ENCODE measurements at places on chromosomes 7 and 10.

DNA sequence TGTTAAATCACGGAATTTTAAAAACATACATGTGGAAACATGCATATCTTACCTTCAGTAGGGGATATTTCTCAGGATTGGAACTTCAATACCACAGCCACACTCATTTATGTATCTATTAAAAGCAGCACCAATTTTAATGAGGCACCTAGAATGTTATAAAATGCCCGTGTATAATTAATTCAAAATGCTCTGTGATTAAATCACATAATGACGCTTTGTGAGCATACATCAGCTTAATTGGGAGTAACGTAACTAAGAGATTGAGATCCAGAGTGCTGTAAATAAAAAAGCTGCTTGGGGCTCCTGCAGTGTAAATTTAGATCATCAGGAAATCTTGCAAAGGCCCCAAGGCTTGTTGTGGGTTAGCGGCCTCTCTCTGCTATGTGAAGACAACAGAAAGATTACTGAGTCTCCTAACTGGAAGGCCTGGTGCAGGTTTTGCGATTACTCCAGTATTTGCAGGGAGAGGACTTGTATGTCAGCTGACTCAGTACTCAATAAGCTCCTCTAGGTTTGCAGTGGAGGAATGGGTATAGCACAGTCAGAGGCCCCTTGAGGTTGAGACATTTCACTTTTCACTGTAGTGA, 195.5 kb upstream of the PHYHIPL start:
- DNase-seq: no peak

GRCh38 chr10:89466599-89467035, 52.2 kb downstream of the IFIT5 start:
- no peak for DNase-seq

DNA sequence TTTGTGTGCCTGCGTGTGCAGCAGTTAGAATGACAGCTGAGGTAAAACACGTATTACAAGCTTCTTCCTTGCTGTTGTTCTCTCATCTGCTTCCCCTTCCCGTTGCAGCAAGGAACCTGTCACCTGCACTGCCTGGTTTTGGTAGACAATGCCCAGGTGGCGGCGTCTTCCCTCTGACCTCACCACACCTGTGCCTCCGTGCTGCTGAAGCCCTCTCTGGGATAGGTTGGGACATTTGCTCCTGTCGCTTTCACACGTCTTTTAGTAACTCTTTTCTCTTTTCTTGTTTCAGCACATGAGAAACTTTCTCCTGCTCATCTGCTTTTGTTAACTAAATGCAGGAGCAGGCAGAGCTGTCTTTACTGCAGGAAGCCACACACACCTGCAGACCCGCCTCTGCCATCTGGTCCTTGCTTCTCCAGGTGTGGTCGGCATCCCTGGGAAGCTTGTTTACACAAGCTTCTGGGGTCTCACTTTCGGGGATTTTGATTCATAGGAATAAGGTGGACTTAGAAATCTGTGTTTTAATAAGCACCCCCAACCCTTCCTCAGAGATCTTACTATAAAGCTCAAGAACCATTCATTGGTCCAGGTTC, 60.7 kb upstream of the EXOC6 start:
- no peak for DNase-seq

GRCh38 chr7:118305671-118306070, 81.2 kb downstream of the ANKRD7 start:
- DNase-seq: no peak

DNA sequence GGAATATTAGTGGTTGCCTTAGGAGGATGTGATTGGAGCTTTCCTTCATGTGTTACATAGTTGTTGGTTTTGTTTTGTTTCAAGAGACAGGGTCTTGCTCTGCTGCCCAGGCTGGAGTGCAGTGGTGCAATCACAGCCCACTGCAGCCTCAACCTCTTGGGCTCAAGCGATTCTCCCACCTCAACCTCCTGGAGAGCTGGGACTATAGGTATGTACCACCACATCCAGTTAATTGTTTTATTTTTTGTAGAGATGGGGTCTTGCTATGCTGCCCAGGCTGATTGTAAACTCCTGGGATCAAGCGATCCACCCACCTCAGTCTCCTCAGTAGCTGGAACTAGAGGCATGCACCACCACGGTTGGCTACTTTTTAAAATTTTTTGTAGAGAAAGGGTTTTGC, 86.1 kb downstream of the RABGEF1 start:
- no peak for DNase-seq

- no peak for DNase-seq
Measured at GRCh38 chr10:110503528-110504110, 5.9 kb downstream of the DUSP5 start.

DNA sequence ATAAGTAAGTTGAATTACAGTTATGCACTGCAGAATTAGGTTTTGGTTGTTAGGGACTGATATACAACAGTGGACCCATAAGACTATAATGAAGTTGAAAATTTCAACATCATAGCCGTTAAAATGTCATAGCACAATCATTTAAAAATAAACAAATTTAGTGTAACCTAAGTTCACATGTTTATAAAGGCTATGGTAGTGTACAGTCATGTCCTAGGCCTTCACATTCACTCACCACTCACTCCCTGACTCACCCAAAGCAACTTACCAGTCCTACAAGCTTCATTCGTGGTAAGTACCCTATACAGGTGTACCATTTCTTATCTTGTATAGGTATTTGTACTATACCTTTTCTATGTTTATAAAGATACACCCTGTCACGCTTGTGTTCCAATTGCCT, 113.7 kb downstream of the RAB11FIP2 start:
- no peak for DNase-seq

DNA sequence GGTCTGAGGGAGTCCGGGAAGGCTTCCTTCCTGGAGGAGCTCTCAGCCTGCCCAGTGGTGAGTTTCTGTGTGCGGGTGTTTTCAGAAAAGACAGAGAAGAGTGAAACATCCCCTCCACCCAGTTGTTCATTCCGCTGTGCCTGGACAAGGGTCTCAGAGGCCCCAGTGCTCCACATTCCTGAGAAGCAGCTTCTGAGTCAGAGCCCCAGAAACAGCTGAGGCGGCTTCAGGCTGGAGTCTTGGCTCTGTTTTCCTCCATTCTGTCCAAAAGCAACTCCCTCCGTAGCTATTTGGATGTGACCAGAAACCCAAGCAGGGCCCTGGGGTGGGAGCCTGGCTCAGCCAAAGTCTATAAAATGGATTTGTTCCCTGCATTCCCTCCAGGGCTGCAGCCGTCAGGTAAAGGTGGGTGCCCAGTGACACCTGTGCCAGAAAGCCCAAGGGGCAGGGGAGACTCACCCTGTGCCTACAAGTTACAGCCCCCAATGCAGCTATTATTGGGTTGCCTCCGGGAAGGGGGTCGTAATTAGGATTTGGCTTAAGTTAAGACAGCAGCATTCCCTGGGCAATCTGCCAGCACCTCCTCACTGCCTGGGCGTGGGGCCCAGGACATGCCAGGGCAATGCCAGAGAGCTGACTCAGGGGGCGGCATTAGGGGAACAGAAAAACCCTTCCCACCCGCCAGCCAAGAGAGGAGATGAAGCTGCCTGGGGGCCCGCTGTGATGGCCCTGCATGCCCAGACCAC, 13.1 kb upstream of the CAMK2G start:
- DNase-seq: no peak

DNA sequence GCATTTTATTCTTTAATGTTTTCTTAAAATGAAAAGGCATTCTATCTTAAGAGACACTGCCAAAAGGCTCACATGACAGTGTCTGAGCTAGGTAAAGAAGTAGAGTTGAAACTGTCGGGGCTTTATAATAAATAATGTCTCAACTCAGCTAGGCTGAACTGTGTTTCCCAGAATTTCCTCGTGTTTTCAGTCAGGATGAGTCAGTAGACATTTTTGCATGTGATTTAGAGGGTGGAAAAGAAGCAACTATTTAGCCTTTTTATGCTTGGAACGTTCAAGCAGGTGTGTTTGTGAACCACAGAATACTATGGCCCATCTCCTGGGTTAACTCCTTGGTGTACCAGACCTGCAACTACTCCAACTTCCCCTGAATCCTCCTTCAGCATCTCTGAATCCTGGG, 23.4 kb upstream of the LIPA start:
- no peak for DNase-seq

- DNase-seq: no peak
Measured at GRCh38 chr10:87503886-87504285, 807 bp upstream of the MINPP1 start.

DNA sequence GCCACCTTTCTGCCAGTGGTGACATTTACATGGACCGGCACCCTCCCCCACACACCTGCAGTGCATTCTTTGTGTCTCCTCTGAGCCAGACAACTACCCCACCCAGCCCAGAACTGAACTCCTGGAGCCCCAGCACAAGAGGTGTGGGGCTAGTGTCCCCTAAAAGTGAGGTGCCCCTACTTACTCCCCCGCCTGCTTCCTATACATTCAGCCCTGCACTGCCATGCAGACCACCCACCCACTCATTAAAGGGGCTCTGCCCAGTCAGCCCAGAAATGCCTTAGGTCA, 1.9 kb downstream of the SAP25 start:
- DNase-seq: no peak

DNA sequence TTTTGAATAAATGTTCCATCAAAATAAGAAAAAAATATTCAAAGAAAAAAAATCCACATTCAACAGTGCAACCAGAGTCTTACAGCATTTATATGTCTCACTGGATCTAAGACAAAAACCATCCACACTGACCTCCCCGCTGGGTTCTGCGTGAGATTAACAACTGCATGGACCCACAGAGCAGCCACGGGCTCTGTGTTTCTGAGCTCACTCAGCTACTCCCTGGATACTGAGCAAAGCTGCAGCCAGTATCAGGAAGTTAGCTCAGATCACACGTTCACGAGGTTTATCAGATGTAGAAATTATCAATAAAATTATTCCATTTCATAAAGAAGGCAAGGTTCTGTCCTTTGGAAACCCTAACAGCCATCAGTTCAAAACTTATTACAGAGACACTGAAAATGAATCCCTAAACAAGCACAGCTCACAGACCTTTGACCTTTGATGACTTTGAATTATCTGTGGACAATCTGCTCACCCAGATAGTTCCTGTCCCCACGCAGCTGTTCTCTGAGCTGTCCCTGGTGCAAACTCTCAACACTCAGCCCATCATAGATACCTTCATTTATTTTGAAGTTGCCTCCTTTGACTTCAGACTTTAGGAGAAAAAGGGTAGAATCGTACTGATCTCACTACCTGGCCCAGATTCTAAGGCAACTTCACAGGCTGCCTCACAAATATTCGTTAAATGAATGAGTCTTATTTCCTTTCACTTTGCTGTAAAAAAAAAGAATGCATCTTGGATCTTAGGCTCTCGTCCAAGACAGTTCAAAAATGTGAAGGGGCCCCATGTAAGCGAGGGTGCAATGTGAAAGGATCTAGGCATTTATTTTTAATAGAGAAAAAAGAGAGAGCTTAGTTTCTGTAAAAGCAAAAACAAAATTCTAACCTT, 67.7 kb upstream of the SVIL start:
- no peak for DNase-seq

GRCh38 chr7:51764976-51765375, 448.4 kb upstream of the COBL start:
- DNase-seq: no peak

DNA sequence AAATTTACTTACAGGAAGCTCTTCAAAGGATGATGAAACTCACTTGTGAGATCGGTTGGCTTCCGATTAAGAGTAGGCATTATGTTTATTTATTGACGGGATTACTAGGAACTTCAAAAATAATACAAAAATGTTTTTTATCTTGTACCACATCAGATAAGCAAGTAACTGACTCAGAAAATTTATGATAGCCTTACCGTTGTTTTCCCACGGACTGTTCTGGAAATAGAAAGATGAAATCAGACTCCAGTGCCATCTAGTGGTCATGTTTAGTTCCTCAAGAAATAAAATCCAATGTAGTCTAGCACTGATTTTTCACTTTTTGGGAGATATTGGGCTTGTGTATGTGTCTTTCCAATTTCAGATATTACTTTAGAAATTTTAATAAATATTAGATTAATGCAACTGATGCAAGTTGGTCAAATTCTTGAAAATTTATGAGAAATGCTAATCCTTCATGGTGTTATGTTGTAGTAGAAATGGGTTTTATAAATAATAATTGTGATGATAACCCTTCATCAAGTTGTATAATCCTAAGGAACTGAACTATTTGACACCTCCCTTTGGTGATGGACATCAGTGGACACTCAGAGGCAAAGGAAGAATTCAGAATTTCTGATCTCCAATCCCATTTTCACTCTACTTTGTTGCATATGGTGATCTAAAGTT, 168.8 kb downstream of the TMEM26 start:
- no peak for DNase-seq

- no peak for DNase-seq
Measured at GRCh38 chr10:7471720-7472367, 61.0 kb upstream of the SFMBT2 start.

DNA sequence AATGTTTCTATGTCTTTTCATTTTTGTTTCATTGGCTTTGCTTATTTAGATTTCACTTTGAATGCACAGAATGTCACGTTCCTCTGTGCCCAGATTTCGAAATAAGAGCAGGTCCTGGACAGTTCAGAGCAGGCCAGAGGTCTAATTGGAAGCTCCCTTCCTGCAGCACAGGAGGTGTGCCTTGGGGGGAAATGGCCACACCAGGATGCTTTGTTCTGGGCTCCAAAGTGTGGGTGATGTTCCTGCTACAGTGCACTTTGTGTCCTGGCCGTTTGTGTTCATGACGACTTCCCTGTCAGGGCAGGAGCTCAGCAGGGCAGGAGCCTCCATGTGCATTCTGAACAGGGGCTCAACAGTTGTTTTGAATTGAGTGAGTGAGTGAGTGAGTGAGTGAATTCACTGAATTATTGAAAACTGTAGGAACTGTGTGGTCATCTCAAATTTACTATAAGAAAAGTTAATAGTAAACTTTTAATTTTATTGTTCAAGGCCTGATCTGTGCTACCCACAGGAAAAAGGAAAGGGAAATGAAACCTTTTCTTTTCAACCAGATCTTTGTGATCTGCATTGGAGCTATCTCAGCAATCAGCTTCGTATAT, 109.5 kb upstream of the GJD4 start:
- DNase-seq: no peak

- DNase-seq: no peak
Measured at GRCh38 chr7:74134117-74134620, 40.0 kb upstream of the EIF4H start.

DNA sequence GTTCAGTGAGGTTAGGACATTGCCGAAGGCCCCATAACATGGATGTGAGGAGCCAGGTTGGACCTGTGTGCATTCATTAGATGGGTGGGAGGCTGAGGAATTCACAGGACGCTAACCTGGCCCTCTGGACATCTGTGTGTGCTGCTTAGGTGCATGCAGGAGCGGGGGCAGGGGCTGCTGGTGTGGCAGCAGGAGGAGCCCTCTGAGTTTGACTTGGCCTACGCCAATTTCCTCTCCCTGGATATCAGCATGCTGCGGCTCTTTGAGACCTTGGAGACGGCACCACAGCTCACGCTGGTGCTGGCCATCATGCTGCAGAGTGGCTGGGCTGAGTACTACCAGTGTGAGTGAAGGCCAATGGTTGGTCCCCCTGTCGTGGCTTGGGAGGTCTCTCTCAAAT, 34.5 kb upstream of the MMD2 start:
- no peak for DNase-seq

DNA sequence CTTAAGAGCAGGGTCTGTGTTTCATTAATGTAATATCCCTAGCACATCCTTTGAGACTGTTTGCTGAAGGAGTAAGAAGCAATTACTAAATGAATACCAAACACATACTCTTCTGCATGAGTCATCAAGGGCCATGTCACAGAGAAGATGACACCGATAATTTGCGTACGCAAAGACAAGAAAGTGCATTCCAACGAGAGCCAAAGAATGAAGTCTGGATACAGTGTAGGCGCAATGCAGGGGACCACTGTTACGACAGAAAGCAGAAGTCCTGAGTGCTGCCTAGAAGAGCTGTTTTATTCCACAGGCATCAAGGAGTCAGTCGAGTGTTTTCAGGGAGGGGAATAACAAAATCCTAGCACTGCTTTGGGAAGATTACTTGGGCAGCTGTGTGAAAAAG, 62.7 kb downstream of the VPS41 start:
- no peak for DNase-seq

GRCh38 chr10:60172363-60172990, 217.2 kb downstream of the ANK3 start:
- no peak for DNase-seq

Measured in stimulated activated CD4-positive, alpha-beta T cell treated with anti-CD3 and anti-CD28 coated beads, Interleukin-15, amount 100 ng/mL, for 1 hour (primary cell).